HCT116 (cell line): ENCODE measurements at places on chromosomes 4 and X.

- DNase-seq = no peak
Measured at GRCh38 chr4:69878250-69878649, 18.3 kb upstream of the SULT1E1 start.

- DNase-seq = no peak
Measured at GRCh38 chrX:136203438-136203837, 47.8 kb downstream of the MAP7D3 start.

DNA sequence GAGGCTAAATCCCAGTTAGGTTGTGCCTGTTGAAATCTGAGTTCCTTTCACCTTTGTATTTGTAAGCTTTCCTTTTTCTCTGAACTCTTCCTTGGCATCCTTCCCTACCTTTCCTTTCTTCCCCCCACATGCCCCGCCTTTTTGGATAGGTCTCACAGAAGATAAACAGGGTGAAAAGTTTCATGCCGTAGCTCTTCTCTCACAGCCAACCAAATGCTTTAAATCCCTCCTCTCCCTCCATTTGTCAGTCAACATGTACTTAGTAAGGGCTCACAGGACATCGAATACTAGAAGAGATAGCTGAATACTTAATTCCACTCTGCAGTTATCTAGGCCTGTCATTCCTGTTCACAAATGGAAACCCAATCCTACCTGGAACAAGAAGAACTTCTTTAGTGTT, 107.1 kb upstream of the BMPR1B start:
- DNase-seq = no peak

DNA sequence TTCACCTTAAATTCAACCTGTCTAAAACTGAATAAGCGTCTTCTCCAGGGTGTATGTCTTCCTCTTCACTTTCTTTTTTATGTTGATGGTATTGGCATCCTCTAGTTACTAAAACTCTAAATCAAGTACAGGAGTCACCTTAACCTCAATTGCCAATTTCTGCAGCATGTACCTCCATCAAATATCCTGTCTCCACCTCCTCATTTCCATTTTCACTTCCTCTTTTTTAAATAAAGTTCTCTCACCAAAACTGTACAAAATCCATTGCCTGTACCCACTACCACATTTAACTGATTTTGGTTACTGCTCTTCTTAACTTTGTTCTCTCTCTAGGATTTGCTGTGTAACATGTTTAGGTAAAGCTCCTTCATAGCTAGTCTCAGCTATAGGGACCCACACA, 9.2 kb upstream of the NPFFR2 start:
- no peak for DNase-seq

DNA sequence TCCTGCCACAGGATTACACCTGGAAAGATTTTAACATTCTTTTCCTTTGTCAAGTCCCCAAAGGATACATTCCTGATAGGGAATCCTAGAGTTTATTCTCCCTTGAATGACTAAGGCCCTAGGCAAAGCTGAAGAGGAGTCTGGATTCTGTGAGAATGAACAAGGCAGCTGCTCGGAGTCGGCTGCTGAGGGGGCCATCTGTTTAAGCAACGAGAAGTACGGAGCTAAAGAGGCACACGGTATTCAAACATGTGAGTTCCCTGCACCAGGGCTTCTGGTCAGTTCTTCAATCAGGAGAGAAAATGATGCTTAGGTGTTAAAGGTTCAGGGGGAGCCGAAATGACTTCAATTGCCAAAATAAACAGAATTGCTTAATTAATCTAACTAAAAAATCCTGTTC, 97.6 kb downstream of the MGST2 start:
- no peak for DNase-seq

DNA sequence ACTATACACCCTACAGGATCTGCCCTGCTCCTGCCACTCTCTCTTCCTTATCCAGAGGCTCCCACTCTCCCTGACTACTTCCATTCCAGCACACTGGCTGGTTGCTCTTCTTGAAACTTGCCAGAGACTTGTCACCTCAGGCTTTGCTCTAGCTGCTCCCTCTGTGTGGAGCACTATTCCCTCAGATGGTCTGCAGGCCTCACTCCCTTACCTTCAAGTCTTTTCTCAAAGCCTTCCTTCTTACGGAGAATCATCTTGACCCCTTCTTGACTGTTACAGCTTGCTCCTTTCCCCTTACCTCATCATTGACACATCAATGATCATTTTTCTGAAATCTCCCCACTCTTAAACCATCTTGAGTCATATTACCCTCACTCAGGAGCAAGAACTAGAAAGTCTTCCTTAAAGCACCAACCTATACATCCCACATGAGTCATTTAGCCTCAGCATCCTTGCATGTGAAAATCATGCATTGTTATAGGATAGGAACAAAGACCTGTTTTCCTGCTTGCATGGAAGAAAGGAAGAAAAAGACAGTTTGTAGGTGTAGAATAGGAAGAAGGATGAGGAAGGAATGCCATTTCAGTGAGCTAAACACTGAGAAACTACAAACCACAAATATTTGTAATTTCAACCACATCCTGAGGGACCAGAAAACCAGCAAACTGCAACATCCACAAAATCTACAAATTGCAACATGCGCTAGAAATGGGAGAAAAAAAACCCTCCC, 55.7 kb downstream of the ANTXR2 start:
- DNase-seq = no peak

- DNase-seq = no peak
Measured at GRCh38 chr4:180925805-180926204, 1317.4 kb upstream of the TENM3 start.

DNA sequence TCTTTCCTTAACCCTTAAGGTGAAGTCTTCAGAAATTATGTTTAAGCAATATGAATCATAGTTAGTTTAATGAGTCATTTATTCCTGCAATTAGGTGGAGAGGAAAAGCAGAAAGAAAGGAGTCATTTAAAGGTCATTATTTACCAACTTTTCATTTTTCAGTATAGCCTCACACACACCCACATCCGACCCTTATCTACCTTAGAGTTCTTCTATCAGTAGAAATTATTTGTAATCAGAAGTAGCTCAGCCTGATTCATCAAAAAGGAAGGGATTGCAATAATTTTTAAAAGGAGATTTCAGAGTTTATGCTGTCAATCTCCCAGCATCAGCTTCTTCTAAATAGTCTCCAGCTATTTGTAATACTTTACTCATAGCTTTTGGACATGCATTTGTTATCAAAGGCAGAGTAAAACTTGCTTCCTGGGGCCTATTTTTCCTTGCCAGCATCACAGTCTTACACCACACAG, 5.9 kb downstream of the ANXA10 start:
- peak; percentile 92 for DNase-seq

GRCh38 chr4:98639523-98639922, 18.9 kb downstream of the TSPAN5 start:
- DNase-seq = no peak

GRCh38 chr4:123068081-123068480, 145.7 kb upstream of the NUDT6 start:
- no peak for DNase-seq

DNA sequence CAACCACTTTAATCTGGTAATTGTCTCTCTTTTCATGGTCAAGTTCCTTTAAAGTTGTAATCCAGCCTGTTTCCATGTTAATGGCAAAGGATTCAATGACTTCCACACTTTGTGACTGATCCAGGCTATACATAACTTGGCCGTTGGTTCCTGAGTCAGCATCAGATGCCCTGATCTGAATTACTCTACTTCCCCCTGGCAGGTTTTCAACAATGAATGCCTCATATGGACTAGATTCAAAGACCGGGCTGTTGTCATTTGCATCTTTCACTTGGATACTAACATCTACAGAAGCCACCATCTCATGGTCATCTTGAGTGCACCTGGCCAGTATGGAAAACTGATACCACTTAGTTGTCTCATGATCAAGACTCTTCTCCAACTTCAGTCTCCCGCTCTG, 62.6 kb upstream of the MTNR1A start:
- no peak for DNase-seq

DNA sequence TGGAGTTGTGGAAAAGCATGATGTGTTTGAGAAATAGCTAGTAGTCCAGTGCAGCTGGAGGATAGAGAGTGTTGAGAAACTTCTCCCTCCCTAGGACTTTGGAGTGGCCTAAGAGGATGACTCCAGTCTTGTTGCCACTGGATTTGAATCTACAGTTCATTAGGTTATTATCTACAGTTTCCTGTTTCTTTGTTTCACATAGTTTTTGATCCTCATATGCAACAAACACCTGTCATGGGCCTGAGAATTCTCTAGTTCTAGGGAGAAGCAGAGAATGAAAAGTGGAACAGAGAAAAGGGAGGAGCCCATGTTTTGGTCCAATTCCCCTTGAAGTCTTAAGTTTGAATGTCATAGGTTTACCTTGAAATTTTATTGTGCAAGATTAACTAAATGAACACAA, 73.6 kb upstream of the TBC1D9 start:
- no peak for DNase-seq

DNA sequence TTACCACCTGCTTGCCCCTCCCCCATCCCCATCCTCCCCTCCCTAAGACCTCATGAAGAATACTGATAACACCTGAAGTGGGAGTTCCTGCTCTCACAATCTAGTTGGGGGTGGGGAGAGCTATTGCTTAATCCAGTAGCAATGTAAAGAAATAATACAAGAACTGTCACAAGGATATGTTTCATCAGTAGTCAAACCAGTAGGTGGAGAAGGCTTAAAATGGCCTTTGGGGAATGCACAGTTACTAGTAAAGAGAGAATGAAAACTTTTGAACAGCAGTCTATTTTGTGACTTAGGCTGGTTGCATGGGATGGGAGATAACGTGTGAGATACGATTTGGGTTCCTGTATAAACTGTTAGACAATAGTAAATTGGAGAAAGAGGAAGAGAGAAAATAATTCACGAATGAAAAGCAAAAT, 6.0 kb downstream of the GALNT7 start:
- DNase-seq = no peak

DNA sequence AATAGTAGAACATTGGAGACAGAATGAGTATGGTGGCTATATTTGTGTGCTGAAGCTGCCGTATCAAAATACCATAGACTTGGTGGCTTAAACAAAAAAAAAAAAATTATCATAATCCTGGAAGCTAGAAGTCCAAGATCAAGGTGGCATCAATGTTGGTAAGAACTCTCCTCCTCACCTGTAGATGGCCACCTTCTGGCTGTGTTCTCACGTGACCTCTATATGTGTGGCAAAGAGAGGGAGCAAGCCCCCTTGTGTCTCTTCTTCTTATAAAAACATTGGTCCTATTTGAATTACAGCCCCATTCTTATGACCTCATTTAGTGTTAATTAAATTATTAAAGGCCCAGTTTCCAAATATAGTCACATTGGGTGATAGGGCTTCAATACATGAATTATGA, 1640.9 kb upstream of the PCDH7 start:
- DNase-seq = no peak

DNA sequence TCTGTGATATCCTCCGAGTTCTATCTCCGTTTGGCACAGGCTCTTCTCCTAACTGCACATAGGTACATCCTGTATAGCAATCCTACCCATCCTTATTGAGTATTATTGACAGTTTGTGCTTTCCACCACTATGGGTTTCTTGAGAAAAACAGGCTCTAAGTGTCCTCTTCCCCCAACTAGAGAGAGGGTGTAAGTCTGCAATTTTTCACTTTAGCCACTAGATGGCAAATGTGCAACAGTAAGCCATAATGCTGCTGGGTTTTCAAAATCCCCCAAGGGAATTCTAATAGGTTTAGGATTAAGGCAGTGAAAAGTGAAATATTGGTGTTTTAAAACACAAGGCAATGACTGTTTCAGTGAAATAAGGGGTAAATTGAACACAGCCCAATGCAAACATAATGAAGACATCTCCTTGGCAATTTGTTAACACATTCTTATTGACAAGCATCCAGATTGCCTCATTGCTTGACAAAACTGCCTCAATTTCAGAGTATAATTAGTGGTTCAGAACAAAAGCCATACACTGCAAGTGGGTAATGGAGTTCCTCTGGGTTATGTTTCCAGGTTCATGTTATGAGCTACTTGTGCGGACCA, 239.0 kb upstream of the HTR2C start:
- peak; percentile 26 for DNase-seq

DNA sequence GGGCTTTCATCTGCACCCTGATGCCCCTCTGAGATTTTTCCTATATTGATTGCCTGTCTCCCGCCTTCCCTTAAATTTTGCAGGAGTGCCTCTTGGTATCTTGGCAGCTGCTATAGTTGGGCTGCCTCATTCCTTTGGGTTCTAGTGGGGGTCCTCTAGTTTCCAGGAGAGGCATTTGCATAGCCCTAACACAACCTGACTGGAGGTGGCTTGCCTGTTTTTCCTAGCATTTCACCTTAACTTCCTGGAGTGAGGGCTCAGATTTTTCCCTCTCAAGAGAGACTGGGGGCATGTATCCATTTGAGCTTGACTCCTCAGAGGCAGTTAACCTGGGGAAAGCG, 46.0 kb downstream of the UGT2A3 start:
- no peak for DNase-seq

DNA sequence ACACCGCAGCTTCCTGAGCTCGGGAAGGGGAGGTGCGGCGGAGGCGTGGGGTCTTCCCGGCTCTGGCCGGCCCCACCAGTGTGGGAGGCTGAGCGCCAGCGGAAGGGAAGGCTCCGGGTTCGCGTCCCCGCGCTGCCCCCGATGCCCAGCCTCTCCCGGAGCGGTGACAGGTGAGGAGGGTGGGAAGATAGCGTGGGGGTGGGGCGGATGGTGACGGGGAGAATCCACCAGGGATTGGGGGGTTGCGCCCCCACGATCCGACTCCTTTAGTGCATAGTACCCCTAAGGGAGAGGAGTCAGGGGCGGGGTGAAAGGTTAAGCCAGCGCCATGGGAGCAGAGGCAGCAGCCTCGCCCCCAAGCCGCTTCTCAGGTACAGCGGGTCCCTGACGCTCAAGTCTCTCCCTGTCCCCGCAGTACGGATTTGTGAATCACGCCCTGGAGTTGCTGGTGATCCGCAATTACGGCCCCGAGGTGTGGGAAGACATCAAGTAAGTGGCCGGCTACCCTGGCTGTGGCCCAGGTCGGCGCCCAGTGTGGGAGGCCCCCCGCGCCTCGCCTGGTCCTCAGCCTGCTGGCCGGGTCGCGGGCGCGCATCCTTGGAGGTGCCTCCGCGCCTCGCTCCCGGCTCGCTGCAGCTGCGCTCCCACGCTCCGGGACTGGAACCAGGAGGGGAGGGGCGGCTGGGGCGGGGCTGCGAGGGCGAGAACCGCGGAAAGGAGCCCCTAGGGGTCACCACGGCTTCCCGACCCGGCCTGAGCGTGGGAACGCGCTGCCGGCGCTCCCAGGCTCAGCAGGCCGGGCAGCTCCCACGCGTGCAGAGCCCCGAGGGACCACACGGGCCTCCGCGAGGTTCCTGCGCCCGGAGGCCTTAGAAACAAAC, 791 bp downstream of the GUCY1B1 start:
- DNase-seq = no peak

GRCh38 chrX:46456125-46456922, 88.9 kb downstream of the ZNF674 start:
- no peak for DNase-seq

GRCh38 chrX:154404625-154405192, 4.3 kb downstream of the DNASE1L1 start:
- no peak for DNase-seq

- DNase-seq = no peak
Measured at GRCh38 chr4:180823108-180823507, 1420.1 kb upstream of the TENM3 start.

- DNase-seq = no peak
Measured at GRCh38 chr4:93394545-93395081, 433.9 kb upstream of the ATOH1 start.

- DNase-seq = no peak
Measured at GRCh38 chrX:3504916-3505315, 158.5 kb upstream of the MXRA5 start.

GRCh38 chr4:88029556-88029955, 22.1 kb downstream of the PKD2 start:
- DNase-seq = no peak
